ENCODE measurements at places on chromosomes 5 and 9.

DNA sequence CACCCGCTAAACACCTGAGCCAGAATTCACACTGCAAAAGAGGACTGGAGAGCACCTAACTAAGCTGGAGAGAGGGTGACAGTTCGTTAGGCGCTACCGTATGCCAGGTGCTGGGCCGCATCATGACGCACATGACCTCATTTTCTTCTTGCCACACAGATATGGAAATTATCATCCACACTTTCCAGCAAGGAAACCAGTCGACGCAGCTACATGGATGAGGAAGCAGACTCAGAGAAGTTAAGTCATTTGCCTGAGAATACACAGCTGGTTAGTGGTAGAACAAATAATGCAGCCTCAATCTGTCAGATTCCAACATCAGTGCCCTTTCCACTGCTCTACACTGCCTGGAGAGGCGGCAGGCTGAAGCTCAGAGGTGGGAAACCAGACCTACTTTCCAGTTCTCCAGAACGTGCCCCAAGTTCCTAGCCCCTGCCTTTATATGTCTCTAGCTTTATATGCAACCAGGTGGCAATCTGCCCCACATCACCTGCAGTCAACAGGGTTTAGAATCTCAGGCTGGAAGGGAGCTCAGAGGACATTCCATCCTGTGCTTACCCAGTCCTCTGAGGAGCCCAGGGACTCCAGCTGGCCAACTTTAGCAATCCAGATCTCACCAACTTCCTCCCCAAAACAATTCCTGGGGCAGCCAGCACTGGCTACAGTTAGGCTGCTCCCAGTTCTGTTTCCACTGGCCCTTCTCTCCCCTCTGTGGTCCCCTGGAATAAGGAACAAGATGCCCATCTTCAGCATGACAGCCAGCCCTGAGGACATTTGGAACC is 8.8 kb downstream of the TNIP1 start:
- DNase-seq = no peak

- DNase-seq = no peak
Observed at GRCh38 chr5:95823218-95823737, 752 bp upstream of the GLRX start.

- DNase-seq = no peak
Observed at GRCh38 chr5:115992848-115993350, 30.6 kb downstream of the LVRN start.

- DNase-seq = no peak
Observed at GRCh38 chr9:89454498-89455355, 43.2 kb downstream of the SEMA4D start.
